ENCODE measurements at places on chromosomes 1 and 21.
A peak's percentile ranks its signal among the peaks of the same experiment; 100 is the strongest.

DNA sequence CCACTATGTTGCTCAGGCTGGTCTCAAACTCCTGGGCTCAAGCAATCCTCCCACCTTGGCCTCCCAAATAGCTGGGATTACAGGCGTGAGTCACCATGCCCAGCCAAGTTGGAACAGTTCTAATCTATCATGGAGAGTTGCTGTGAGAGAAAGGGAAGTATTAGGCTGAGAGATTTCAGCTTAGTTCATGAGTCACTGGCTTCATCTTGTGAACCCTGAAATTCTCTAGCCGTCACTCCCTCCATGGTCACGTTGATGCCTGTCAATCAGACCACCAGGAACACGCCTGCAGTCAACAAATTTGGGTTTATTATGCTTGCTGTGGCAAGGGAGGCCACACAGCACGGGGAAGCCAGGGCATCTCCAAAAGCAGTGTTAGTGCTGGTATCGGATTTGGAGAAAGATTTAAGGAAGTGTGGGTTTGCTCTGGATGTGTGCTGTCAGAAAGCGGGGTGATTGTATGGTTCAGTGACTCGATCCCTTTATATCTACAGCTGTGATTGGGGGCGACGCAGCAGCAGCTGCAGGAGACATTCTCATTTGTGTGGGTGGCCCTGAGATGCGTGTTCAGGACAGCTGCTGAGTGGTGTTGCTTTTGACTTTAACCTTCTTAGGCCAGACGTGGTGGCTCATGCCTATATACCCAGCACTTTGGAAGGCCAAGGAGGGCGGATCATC is 18.7 kb downstream of the UQCRHL start:
- H3K27ac ChIP-seq, result peak overlapping the region; percentile 95
- H3K36me3 ChIP-seq, result peaks cover 15% of the 10 kb centered on the region
- no peak overlapping the region for H3K4me3 ChIP-seq
- H3K4me1 ChIP-seq, result peaks cover 52% of the 10 kb centered on the region
- no peak for DNase-seq

- H3K27me3 ChIP-seq, result no peaks in the 10 kb centered on the region
- DNase-seq, result no peak
- peak overlapping the region; percentile 39 for H3K4me3 ChIP-seq
These were observed 2.2 kb downstream of the SPATA6 start for GRCh38 chr1:48469616-48470480.

DNA sequence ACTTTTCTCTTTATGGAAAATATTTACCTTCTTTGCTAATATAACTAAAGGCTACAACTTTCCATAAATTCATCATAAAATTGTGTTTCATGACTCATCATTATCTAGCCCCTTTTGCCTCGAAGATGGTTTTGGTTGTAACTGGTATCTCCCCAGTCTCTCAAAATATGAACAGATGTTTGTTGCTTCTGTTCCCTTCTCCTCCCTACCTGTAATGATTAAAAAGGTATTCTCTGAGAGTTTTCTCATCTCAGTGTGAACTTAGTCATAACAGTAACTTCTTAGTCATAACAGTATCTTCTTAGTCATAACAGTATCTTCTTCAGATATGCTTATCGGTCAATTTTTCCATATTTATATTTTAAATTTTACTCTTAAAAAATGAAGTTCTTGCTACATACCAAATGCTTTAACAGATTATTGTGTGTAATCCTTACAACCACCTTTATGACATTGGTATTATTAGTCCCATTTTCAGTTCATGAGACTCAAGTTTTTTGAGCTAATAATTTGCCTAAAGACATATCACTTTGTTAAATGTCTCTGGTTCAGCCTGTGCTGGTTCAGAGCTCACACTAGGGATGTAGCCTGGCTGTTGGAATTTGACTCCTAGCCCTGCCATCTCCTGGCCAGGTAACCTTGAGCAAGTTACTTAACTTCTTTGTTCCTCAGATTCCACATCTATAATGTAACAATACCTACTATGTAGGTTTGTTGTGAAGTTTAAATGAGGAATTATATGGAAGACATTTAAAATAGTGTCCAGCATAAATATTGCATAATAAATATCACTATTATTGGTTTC is 32.6 kb downstream of the ATP1B1 start:
- H3K36me3 ChIP-seq, result peaks cover 3% of the 10 kb centered on the region
- H3K4me3 ChIP-seq, result no peak overlapping the region
- H3K27me3 ChIP-seq, result no peaks in the 10 kb centered on the region
- peaks cover 23% of the 10 kb centered on the region for H3K4me1 ChIP-seq

- DNase-seq, result no peak
- no peak overlapping the region for H3K4me3 ChIP-seq
- H3K27ac ChIP-seq, result no peak overlapping the region
- no peaks in the 10 kb centered on the region for H3K27me3 ChIP-seq
- no peaks in the 10 kb centered on the region for H3K36me3 ChIP-seq
- H3K4me1 ChIP-seq, result peaks cover 43% of the 10 kb centered on the region
These were observed 31.3 kb upstream of the BTG2 start for GRCh38 chr1:203273869-203274602.

DNA sequence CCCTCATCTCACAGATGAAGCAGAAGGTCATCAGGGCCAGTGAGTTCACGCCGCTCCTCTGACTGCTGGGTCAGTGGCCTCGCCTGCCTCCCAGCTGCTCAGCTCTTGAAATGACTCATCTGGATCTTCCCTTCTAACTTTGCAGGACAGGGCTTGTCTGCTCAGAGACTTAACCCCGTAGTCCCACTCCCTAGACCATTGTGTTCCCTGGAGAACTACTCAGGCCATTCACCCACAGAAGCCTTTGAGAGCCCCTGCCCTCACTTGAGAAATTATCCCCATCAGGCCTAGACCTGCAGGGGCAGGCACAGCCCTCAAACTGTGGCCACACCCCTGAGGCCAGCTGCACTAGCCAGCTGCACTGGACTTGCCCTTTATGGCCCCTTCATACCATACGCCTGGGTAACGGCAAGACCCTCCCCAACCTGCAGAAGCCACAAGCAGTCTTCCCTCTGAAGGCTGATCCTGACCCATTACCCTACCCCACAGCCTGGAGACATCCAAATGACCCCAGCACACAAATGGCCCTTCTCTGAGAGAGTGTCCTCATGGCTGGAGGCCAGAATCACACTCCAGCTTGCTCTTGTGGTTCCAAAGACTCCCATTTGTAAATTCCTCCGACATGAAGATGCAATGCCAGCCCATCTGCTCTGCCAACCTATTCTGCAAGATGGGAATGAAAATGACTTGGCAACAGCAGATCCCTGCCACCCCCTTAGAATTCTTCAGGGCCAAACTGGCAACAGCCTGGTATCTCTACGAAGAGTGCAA is 33.2 kb downstream of the RCSD1 start:
- peaks cover 64% of the 10 kb centered on the region for H3K4me1 ChIP-seq
- DNase-seq, result no peak
- no peak overlapping the region for H3K4me3 ChIP-seq
- no peaks in the 10 kb centered on the region for H3K36me3 ChIP-seq
- no peaks in the 10 kb centered on the region for H3K27me3 ChIP-seq
- H3K27ac ChIP-seq, result peak overlapping the region; percentile 93

DNA sequence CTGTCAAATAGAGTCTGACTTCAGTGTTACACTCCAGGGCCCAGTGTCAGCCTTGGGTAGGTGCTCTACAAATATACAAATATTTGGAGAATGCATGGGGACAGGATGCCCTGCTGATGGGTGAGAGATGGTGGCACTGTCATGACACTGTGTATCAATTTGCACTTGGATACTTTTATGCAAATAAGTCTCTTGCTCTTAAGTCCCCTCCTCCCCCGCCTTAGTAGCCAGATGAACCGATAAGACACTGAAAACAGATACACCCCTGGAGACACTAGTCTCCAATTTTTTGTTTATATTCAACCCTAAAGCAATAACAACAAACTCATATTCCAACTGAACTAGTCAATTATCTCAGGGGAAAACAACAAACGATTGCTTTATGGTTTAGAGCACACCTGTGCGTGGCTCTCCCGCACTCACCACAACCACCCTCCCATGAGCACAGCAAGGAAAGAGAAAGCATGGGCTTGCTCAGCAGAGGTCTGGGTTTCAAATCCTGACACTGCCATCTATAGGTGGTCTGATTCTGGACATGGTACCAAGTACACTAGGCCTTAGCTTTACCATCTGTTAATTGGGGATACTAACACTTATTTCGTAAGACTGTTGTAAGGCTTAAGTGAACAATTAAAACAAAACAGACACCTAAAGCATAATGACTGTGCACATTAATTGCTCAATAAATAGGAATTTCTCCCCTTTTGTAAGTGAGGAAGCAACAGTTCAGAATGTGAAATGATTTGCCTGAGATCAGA is 50.3 kb downstream of the HIVEP3 start:
- H3K4me1 ChIP-seq, result peaks cover 11% of the 10 kb centered on the region
- DNase-seq, result no peak
- H3K4me3 ChIP-seq, result no peak overlapping the region
- no peaks in the 10 kb centered on the region for H3K27me3 ChIP-seq
- no peak overlapping the region for H3K27ac ChIP-seq

GRCh38 chr1:4016351-4017130 is 116.5 kb upstream of the C1orf174 start:
- H3K27me3 ChIP-seq, result peaks cover 3% of the 10 kb centered on the region
- H3K4me1 ChIP-seq, result no peaks in the 10 kb centered on the region
- H3K4me3 ChIP-seq, result no peak overlapping the region
- no peaks in the 10 kb centered on the region for H3K36me3 ChIP-seq
